T-helper 17 cell (primary cell): ENCODE measurements at places on chromosomes 4 and X.

- DNase-seq, result no peak
These were observed 69.7 kb upstream of the PPARGC1A start for GRCh38 chr4:23959396-23960148.

- DNase-seq, result no peak
These were observed 325.8 kb upstream of the GALNT7 start for GRCh38 chr4:172842779-172843178.

- no peak for DNase-seq
These were observed 146.2 kb upstream of the TLL1 start for GRCh38 chr4:165726831-165727230.

DNA sequence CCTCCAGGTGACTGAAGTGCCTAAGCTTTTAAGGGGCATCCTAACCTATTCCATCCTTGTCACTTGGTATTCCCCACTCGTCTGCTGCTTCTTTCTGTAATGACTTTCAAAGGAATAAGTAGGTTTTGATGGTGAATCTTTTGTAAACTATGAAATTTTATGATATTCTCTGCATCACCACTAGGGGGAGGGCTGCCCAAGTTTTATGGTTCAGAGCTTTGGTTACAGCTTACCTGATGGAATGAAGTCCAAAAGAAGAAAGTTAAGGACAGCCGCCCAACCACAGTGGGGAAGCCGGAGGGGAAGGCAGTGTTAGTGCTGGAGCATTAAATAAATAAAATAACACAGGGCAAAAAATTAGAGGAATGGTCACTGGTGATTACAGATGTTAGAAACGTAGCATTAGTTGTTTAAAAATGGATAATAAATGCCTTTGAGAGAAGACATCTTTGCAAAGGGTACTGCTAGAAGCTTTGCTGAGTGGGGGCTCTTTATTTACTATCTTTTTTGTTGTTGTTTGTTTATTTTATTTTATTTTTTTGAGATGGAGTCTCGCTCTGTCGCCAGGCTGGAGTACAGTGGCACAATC, 204.9 kb downstream of the GBA3 start:
- DNase-seq, result no peak

GRCh38 chrX:66012094-66012534, 27.8 kb downstream of the VSIG4 start:
- no peak for DNase-seq

- no peak for DNase-seq
These were observed 29.1 kb upstream of the PLS3 start for GRCh38 chrX:115531818-115532403.

GRCh38 chr4:170128219-170128804, 38.6 kb upstream of the AADAT start:
- no peak for DNase-seq

DNA sequence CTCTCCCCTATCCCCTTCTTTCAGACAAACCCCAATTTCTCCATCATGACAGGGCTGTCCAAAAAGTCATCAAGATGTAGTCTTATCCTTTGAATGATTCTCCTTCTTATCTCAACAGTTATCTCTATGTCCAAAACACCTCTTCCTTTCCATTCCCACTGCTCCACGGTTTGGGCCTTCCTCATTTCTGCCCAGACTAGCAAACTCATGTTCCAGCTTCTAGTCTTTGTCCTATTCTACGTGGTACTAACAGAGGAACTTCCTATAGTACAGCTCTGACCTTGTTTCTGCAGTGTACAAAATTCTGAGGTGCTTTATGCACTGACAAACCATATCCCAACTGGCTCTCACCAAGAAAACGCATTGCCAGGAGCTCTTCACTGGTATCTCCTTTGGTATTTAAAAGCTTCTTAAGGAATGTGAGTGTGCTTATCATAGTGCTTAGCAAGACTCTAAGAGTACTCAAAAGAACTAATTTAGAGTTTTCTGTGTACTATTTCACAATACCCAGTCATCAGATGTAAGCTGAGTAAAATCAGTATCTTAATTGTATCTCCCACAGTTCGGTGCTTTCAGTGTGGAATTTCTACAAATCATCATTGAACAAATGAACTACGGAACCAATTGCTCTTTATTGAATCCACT, 65.5 kb downstream of the MAML3 start:
- no peak for DNase-seq

GRCh38 chr4:95821867-95822266, 18.0 kb upstream of the PDHA2 start:
- no peak for DNase-seq

DNA sequence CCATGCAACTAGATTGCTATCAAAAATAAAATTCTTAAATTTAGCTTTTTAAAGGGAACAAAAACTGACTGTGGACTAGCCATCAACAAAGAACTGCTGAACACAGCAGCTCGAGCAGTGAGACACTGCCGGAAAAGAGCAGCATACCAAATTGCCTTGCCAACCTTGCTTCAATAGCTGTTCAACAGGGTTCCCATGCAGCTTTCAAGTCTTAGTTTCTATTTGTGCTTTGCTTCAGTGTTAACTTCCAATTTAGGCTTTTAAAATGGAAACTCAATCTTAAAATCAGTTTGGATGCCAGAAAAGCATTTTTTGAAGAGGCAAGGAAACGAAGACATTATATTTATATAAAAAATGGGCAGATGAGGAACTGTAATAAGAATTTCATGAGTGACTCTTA, 463.4 kb upstream of the MAGEB18 start:
- no peak for DNase-seq

DNA sequence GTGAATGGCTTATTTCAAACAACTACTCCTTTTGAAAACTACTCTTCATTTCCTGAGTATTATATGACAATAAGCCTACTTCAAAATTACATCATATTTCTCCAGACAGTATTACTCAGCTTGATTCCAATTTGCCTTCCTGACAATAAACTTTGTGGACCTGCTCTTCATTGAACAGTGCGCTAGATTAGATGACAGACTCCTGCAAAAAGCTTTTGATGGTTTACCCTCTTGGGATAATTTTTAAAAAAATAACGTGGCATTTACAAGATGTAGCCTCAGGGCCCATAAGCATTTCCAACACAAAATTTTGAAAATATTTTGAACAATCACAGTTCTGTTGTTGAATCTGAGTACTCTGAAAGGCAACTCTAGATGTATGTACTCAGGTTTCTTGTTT, 25.9 kb downstream of the MGAT4D start:
- DNase-seq, result no peak

DNA sequence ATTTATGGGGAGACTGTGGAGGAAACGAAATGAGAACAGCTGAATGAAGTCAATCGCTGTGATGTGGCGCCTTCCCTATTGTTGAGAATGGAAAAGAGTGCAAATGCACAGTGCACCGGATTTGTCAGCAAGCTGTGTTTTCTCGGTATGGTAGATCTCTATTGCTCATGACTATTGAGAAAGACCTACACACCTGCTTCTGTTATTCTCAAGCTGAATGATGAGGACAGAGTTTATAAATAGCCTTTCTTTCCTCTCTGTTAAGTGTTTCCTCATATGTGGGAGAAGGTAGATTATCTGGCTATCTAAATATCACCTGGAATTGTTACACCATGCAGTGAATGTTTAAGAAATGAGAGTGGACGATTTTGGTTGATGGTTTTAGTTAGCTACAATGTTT, 650.7 kb downstream of the IL1RAPL1 start:
- no peak for DNase-seq

- DNase-seq, result no peak
These were observed 156.1 kb downstream of the FRAS1 start for GRCh38 chr4:78213218-78213617.

GRCh38 chr4:2598511-2599303, 62.3 kb downstream of the FAM193A start:
- DNase-seq, result no peak

DNA sequence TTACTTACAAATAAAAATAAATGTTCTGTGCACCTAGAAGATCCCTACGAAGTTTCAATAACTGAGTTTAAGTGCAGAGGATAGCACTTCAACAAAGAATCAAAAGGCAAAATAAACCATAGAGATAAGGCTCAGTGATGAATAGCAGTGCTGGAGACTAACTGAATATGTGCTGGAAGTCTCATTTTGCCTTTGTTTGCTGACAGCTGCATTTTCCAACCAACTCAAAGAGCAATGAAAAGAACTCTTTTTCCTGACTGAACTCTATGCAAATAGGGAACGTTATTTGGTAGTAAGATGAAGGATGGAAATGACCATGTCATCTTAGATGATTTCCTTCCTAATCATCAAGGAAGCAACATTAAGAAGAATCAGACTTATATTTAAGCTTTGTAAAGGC, 32.7 kb upstream of the ADH7 start:
- no peak for DNase-seq

DNA sequence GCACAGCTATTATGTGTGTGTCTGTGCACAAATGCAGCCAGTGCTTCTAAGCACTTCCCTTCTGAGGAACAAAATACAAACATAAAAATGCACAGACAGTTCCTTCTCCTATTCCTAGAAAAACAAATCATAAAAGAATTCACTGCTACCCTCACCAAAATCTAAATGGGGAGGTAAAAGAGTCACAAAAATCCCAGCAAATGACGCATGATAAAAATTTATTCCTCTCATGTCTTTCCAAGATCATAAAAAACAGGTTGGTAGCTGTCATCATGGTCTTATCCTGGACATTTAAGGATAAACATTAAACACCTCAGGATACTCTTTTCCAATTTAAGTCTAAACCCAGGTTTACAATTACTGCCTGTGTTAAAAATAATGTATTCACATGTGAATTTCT, 124.9 kb downstream of the ADAMTS3 start:
- DNase-seq, result no peak

DNA sequence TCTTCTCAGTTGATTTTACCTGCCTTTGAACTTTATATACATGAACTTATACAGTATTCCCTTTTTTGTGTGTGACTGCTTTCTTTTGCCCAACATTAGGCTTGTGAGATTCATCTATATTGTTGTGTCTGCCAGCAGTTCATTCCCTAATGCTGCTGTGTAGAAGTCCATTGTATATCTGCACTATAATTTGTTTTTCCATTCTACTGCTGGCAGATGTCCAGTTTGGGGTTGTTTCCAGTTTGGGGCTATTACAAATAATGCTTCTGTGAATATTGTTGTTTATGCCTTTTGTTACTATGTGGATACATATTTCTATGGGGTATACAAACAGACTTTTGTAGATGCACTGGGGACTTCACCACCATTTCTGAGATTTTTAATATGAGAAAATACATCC, 268.4 kb downstream of the DCTD start:
- DNase-seq, result no peak

- no peak for DNase-seq
These were observed 47.3 kb upstream of the SCML1 start for GRCh38 chrX:17689971-17690409.

DNA sequence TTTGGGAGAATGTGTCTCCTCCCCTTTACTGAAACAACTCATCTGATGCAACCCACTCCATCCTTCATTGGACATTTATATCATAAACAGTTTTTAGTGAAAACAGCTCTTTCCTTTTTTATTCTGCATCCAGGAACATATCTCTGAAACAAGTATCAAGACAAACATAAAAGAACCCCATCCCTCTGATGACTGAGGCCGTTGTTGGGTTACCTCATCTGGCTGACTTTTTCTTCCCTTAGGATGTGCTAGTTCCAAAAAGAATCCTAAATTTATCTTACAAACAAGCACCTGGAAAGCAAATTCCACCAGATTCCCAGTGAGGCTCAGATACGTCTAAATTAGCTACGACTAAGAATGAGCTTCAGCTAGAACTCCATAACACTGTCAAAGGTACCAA, 483.7 kb upstream of the INTU start:
- no peak for DNase-seq

- no peak for DNase-seq
These were observed 333.3 kb downstream of the BCOR start for GRCh38 chrX:39764441-39764914.

DNA sequence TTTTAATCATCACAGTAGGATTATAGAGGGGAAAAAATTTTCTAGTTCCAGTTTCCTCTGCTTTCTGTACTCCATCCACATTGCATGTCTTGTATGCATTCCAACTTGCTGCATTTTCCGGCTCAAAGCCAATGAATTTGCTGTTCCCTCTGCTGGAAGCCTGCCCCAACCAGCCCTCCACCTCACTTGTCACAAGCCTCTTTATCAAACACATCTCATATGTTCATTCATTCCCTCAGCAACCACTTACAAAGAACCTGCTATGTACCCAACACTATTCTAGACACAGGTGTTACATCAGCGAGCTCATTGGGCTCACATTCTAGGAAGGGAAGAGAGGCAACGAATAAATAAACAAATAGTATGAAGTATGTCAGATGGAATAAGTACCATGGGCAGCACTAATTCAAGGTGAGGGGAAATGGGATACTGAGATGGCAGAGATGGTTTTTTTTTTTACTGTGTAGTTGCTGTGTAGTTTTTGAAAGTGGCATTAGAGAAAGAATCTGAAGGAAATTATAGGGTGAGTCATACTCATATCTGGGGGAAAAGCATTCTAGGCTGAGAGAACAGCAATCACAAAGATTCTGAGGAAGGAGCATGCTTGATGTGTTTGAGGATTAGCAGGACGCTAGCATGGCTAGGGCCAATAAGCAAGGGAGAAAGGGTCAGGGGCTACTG, 332.5 kb downstream of the PDGFC start:
- no peak for DNase-seq

- no peak for DNase-seq
These were observed 50.4 kb downstream of the GPC4 start for GRCh38 chrX:133364865-133365264.

DNA sequence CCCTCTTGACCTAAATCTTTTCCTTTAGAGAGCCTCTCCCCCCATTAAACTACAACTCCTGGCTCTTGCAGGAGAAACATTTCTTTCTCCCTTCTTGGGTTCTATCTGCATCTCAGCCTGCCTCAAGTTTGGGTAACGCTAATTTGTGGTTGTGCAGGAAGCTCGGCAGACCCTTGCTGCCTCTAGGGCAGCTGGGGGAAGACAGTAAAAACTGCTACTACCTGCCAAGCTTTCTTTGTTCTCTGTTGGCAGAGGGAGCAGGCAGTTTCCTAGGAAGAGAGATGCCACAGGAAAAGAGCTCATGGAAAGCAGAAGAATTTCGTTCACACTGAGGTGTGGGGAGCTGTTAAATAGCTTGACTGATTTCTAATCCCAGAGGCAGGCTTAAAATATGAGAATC, 555.6 kb upstream of the IGFBP7 start:
- DNase-seq, result no peak

GRCh38 chrX:38804682-38805431, 3.6 kb downstream of the MID1IP1 start:
- no peak for DNase-seq

- DNase-seq, result no peak
These were observed 113.5 kb downstream of the NDST4 start for GRCh38 chr4:114999880-115000279.

- no peak for DNase-seq
These were observed 18.6 kb upstream of the ADRA2C start for GRCh38 chr4:3747581-3747904.

- no peak for DNase-seq
These were observed 876 bp upstream of the TACR3 start for GRCh38 chr4:103720661-103721060.

GRCh38 chrX:142084611-142085010, 120.5 kb downstream of the MAGEC2 start:
- no peak for DNase-seq

DNA sequence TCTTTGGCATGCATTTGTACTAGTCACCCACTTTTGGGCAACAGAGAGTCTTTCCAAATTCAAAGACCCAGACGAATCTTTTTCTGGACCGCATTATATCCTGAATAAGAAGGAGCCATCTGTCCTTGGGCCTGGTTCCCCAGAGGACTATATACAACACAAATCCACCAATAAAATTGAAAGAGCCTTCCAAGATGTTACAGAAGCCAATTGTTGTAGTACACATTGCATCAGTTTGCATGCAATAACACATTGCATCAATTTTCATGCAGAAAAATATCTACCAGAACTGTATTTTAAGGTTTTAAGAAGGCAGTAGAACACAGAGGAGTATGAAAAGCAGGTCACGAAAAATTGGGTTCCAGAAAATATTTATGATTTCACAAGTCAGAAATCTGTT, 203.2 kb downstream of the HTR2C start:
- no peak for DNase-seq
